ENCODE measurements at places on chromosomes 4 and X.
A peak's percentile ranks its signal among the peaks of the same experiment; 100 is the strongest.

GRCh38 chr4:179145746-179146525 lies 1703.7 kb upstream of the AGA start:
- DNase-seq = peak; percentile 2

DNA sequence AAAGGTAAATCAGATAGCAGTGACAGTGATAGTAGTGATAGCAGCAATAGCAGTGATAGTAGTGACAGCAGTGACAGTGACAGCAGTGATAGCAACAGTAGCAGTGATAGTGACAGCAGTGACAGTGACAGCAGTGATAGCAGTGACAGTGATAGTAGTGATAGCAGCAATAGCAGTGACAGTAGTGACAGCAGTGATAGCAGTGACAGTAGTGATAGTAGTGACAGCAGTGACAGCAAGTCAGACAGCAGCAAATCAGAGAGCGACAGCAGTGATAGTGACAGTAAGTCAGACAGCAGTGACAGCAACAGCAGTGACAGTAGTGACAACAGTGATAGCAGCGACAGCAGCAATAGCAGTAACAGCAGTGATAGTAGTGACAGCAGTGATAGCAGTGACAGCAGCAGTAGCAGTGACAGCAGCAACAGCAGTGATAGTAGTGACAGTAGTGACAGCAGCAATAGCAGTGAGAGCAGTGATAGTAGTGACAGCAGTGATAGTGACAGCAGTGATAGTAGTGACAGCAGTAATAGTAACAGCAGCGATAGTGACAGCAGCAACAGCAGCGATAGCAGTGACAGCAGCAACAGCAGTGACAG lies 6.1 kb downstream of the DSPP start:
- no peak for DNase-seq

GRCh38 chrX:132425744-132426318 lies 63.0 kb downstream of the MBNL3 start:
- DNase-seq = no peak

GRCh38 chr4:166658585-166658984 lies 575.7 kb downstream of the SPOCK3 start:
- DNase-seq = no peak

DNA sequence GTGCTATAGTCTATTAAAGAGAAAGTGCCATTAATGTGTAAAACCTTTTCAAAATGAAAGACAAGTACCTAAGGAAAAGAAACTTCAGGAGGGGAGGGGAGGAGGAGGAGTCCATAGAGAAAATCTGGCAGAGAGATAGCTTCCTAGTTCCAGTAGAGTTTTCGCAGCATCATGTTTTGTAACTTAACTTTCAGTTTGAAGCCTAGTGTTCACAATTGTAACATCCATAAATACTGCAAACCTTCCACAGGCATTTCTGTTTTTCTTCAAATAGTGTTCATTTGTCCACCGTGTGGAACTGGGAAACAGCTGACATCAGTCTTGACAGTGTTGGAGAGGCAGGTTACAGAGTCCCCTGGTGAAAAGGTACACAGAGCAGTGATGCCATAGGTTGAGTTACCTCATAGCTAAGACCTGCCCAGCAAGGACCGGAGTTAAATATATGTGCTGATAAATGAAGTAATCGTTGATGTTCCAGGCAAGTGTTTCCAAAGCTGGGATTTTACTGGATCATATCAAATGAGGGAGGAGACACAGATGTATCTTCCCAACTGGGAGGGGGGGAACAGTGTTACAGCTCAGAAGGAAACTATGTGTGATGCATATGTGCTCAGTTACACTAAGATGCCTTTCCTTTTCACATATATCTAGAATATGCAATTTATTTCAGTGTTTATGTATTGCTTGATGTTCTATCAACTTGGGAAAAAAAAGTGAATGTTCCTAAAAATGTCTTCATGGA lies 369.5 kb upstream of the FAM241A start:
- no peak for DNase-seq

GRCh38 chrX:35743331-35743730 lies 54.8 kb upstream of the MAGEB16 start:
- no peak for DNase-seq

DNA sequence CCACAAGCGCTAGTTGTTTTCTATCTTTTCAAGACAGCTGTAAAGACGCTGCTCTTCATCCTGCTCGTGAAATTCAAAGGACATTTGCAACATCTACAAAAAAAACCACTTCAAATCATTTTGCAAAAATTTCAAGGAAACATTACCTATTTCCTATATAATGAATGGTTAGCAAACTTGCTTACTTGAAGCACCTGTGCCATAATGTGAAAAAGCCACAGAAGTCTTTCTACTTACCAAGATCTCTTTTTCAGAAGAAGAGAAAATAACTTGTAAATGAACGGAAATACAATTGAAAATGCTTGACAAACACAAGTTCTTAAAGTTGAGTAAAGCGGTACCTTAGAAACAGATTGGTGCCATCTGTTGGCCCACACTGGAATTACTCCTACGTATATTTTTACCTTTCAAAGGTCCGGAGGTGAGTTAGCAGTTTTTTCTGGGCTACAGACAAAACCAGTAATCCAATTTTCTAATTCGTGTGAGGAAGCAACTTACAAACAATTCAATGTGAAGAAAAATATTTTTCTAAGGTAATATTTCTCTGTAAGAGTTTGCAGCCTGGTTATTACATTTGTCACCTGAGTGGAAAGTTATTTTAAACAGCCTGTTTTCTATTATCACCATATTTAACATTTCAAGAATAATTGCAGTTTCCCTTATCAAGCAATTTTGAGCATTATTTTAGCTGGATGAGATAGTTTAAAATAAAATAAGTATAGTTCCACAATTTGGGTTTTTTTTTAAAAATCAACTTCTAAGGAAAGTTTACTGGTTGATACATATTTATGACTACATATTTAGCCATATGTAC lies at the start of gene TLR6:
Gene TLR6, minus strand, starts transcription at position 294 of the 814 bp plus-strand sequence. CDS start 27,344 bp downstream, outside the sequence.
- peak; percentile 72 for DNase-seq

DNA sequence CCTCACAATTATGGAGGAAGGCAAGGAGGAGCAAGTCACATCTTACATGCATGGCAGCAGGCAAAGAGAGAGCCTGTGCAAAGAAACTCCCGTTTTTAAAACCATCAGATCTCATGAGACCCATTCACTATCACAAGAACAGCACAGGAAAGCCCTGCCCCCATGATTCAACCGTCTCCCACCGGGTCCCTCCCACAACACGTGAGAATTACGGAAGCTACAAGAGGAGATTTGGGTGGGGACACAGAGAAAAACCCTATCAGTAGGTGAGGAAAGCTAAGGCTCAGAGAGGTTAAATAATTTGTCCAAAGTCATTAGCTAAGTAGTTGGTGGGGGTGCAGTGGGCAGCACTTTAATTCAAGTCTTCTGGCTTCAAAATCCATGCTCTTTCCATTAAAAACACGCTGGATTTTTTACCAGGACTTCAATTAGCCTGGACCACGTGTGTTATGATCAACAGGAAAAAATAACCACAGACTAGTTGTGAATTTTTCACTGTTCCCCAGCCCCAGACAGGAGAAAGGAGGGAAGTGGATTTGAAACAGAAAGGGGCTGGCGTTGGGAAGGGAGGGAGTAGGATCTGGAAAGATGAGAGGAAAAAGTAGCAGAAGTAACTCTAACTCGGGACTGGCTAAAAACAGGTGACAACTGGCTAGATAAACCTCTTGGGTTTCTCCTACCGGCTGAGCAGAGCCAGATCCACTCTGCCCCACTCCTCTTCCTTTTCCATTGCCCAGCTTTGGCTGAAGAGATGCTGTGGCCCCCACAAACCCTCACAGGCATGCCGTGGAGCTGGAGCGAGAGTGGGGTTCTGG lies 986 bp downstream of the MTMR8 start:
- no peak for DNase-seq

DNA sequence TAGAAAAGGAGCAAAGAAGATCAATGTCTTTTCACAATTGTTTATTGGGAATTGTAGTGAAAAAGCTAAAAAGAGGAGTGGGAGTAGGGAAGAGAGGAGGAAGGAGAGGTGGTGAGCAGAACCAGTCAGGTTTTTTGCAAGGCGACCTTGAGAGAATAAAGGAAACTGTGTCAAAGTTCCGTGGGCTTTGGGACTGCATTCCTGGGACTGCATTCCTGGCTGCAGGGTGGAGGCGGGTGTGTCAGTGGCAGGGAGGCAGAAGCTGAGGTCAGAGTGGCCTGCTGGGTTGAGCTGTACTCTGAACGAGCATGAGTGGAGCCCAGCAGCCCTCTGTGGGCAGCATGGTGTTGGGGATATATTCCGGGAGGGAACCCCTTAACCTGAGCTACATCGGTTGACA lies 66.8 kb upstream of the UCP1 start:
- peak; percentile 26 for DNase-seq

DNA sequence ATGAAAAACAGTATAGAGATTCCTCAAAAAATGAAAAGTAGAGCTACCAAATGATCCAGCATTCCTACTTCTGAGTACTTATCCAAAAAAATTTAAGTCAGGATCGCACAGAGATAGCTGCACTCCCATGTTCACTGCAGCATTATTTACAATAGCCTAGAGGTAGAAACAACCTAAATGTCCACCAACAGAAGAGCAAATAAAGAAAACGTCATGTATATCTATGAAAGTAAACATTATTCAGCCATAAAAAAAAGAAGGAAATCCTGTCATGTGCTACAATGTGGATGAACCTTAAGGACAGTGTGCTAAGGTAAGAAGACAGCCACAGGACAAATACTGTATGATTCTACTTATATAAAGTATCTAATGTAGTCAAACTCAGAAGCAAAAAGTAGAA lies 12.4 kb downstream of the THOC2 start:
- no peak for DNase-seq

GRCh38 chrX:120023259-120023658 lies 54.2 kb downstream of the RHOXF2B start:
- no peak for DNase-seq

- no peak for DNase-seq
Observed at GRCh38 chr4:26349496-26349895, 28.7 kb downstream of the RBPJ start.

GRCh38 chr4:2763511-2763967 lies 7.4 kb upstream of the TNIP2 start:
- DNase-seq = no peak

DNA sequence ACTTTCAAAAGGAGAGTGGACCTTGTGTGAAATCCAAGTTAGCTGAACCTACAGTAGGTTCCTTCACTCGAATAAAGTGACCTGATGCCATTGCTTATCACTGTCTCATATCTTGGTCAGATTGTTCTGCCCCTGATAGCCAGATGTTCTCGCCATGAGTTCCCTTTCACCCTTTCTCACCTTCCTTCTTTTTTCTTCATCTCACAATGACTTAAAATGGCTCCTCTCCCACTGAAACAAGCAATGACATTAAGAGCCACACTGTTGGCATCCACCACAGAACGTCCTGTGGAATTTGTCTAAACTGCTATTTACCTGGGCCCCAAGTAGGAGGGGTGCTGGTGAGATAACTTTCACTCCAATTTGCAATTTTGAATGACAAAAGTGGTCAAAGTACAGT lies 227.6 kb upstream of the PPP1R2C start:
- DNase-seq = no peak

DNA sequence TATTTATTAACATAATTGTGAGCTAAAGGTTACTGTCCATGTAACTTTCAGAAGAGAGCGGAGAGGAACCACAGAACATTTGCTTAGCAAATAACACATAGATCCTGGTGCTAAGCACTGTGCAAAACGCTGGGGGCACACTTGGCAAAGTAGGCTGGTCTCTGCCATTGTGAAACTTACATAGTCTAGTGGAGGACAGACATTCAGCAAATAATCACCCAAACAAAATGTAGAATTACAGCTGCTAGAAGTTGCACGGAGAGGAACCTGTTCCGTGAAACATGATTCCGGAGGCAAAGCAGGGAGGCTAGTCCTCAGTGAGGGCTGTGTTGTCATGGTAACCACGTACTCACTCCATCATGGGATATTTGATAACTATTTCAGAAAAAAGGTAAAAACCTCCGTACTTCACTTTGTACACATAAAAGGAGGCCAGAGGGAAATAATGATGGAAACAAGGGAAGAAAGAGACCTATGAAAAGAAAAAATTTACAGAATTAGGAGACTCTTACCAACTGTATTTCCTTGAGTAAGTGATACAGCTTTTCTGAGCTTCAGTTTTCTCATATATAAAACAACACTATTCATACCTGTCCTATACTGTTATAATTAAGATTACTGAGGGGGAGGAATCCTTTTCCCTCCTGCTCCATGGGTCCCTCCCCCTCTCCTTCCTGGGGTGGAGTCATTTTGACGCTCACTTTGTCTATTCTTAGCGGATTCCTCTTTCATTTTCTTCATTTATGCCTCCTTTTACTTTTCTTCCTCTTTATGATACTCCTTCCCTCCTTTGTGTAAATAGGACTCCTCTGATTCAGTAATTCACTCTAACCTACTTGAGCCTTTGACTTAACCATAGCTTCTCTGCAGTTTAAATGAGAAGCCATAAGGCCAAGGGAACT lies 825 bp upstream of the RASGEF1B start:
- DNase-seq = peak; percentile 25

- no peak for DNase-seq
Observed at GRCh38 chr4:5004496-5004895, 14.8 kb downstream of the CYTL1 start.

DNA sequence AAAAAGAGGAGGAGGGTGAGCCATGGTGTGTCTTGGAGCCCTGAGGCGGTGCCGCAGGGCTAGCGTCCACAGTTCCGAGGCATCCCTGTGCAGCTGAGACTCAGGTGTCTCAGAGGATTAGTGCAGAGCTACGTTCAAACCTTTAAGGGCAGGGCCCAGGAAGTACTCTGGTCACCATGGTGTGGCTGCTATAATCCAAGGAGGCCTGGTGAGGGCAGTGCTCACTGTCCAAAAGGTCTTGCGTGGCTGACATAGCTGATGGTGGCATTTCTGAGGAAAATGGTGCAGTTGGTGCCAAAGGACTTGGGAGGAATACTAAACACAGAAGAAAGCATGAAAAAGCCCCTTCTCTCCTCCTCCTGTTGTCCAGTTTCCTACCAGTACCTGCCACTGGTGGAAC lies 146.9 kb downstream of the DCHS2 start:
- no peak for DNase-seq

GRCh38 chr4:143514901-143515300 lies 1.4 kb downstream of the SMARCA5 start:
- DNase-seq = no peak

- DNase-seq = no peak
Observed at GRCh38 chr4:181845617-181846016, 397.6 kb upstream of the TENM3 start.

DNA sequence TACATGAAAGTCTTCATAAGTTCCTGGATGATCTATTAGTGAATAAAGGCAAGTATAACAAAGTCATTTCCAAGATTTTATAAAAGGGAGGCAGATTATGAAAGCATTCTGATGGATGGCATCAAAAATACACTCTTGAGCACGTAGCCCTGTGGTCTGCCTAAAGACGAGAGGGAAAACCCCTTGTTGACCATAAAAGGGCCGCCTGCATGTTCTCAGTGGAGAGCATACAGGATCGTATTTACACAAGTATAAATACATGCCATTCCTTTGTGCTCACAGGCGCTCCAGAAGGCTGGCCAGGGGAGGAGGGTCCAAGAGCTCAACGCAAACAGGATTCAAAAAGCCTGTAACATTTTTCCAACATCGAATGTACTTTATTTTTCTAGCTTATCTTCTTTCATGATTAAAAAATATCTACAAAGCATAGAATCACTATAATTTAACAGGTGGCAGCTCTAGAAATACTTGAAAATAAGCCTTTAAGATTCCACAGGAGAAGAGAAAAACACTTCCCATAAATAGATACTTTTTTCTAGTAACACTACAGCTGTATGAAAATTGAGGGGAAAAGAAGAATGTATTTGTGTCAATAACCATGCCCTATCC lies 29.6 kb downstream of the PDGFC start:
- peak; percentile 97 for DNase-seq
